Breast epithelium (tissue), 4 donors: ENCODE measurements at places on chromosomes 5 and 9. TPM values are rescaled to one million over a fixed set of nuclear protein-coding genes. Genes with fewer than 3 reads are reported as not detected.
A peak's percentile ranks its signal among the peaks of the same experiment; 100 is the strongest.

Gene GFI1B
- not detected for total RNA-seq

- no peaks in the 10 kb centered on the region for H3K36me3 ChIP-seq
- H3K27ac ChIP-seq, result no peak overlapping the region
- DNase-seq, result no peak
- no peak overlapping the region for H3K4me3 ChIP-seq
- H3K4me1 ChIP-seq, result no peaks in the 10 kb centered on the region
- no peaks in the 10 kb centered on the region for H3K27me3 ChIP-seq
These were observed 297.8 kb upstream of the IRX1 start for GRCh38 chr5:3297853-3298252.

Gene GPBP1
- 61.1 TPM for total RNA-seq

- H3K4me3 ChIP-seq, result no peak overlapping the region
- no peak overlapping the region for H3K27ac ChIP-seq
- no peak for DNase-seq
These were observed 405.1 kb upstream of the KLF4 start for GRCh38 chr9:107894572-107895261.

- no peak overlapping the region for H3K4me3 ChIP-seq
- H3K27ac ChIP-seq, result no peak overlapping the region
- DNase-seq, result no peak
- no peaks in the 10 kb centered on the region for H3K27me3 ChIP-seq
- no peaks in the 10 kb centered on the region for H3K4me1 ChIP-seq
These were observed 53.9 kb upstream of the ZNF354A start for GRCh38 chr5:178784391-178784790.

Gene LHX6
- total RNA-seq, result 1.8 TPM

Gene PRLR
- 78.0 TPM for total RNA-seq

DNA sequence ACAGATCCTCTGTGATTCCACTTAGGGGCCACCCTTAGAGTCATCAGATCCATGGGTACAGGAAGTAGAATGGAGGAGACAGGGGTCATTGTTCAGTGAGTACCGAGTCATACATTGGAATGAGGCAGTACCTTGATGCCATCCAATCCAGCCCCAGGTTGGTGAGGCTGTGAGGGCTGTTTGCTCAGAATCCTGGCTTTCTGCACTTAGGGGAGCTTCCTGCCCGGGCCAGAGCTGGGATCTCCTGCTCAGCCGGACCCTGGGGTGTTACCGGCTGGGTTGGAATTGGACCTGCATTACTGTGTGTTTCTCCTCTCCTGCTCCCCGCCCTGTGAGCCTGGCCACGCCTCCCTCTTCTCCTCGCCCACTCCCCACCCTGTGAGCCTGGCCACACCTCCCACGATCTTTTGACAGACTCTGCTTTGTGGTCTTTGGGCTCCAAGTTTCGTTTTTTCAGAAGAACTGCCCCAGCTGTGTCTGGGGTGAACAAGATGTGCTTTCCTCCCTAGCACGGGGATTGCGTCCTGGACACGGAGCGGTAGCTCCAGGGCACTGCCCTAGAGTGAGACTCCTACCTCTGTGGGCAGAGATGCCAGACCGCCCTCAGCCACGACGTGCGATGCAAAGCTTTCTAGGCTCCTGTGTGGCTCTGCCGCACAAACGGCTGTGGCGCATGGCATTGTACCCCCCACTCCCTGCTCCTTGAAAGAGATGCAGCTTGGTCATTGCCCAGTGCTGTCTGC, 15.4 kb downstream of the TRAF2 start:
- H3K27me3 ChIP-seq, result no peaks in the 10 kb centered on the region
- peaks cover 11% of the 10 kb centered on the region for H3K4me1 ChIP-seq
- no peaks in the 10 kb centered on the region for H3K36me3 ChIP-seq
- H3K27ac ChIP-seq, result peak overlapping the region; percentile 91

DNA sequence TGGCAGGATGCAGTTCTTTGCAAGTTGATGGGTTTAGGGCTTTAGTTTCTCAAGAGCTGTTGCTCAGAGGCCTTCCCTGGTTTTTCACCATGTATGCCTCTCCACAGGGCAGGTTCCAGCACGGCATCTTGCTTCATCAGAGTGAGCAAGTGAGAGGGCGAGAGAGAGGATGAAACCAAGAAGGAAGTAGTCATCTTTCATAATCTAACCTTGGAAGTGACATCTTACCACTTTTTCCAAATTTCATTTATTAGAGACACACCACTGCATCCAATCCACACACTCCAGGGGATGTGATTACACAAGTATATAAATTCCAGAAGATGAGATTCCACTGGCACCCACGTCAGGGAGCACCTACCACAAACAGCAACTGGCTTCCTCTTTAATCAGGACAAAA, 294.4 kb downstream of the MARCHF11 start:
- H3K27ac ChIP-seq, result no peak overlapping the region
- no peak overlapping the region for H3K4me3 ChIP-seq
- H3K36me3 ChIP-seq, result no peaks in the 10 kb centered on the region
- no peak for DNase-seq
- no peaks in the 10 kb centered on the region for H3K4me1 ChIP-seq

Gene SMIM23
- not detected for total RNA-seq

GRCh38 chr5:6705088-6705487, 8.1 kb upstream of the TENT4A start:
- DNase-seq, result no peak
- H3K36me3 ChIP-seq, result no peaks in the 10 kb centered on the region
- no peaks in the 10 kb centered on the region for H3K27me3 ChIP-seq
- no peak overlapping the region for H3K4me3 ChIP-seq
- no peaks in the 10 kb centered on the region for H3K4me1 ChIP-seq
- H3K27ac ChIP-seq, result peak overlapping the region; percentile 84

- no peaks in the 10 kb centered on the region for H3K27me3 ChIP-seq
- no peaks in the 10 kb centered on the region for H3K4me1 ChIP-seq
- no peak for DNase-seq
- no peaks in the 10 kb centered on the region for H3K36me3 ChIP-seq
These were observed 45.2 kb upstream of the GLIPR2 start for GRCh38 chr9:36091026-36091953.

- H3K4me3 ChIP-seq, result no peak overlapping the region
- H3K27ac ChIP-seq, result no peak overlapping the region
- H3K27me3 ChIP-seq, result no peaks in the 10 kb centered on the region
- no peak for DNase-seq
- no peaks in the 10 kb centered on the region for H3K4me1 ChIP-seq
These were observed 49.2 kb downstream of the PLEKHG4B start for GRCh38 chr5:141211-141610.

Gene PRSS3
- total RNA-seq, result 0.33 TPM

GRCh38 chr5:157369507-157369906, 90.5 kb upstream of the NIPAL4 start:
- DNase-seq, result no peak
- no peaks in the 10 kb centered on the region for H3K27me3 ChIP-seq
- H3K36me3 ChIP-seq, result no peaks in the 10 kb centered on the region
- no peak overlapping the region for H3K27ac ChIP-seq
- no peaks in the 10 kb centered on the region for H3K4me1 ChIP-seq

DNA sequence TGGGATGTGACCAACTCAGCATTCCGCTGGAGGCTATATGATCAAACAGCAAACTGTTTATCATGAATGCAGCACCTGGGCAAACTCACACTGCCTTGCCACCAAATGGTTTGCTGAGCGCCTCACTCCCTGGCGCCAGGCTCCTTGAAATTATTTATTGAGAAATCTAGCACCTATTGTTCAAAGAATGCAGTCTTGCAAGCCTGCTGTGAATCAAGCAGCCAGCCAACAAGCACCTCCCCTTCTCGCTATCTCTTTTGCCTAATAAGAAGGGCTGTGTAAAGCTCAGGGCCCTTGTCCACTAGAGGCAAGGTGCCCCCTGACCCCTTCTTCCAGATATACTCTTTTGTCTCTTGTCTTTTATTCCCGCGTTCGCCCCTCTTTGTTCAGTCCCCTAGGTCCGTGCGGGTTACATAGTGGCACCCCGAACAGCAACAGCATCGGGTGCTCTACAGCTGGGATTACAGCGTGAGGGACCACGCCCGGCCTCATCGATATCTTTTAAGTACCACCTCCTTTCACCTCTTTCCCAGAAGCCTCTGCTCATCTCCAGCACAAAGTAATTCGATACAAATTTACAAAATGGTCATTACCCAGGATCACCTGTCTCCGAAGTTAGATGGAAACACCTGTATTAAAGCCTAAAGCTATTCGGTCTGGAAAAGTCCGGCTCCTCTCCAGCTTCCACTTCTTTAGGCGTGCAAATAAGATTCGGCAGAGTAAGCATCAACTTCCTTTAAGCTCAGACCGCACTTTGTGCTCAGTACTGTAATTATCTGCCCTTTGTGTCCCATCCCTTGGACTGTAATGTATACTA, 896 bp downstream of the RIGI start:
- H3K36me3 ChIP-seq, result no peaks in the 10 kb centered on the region
- H3K27ac ChIP-seq, result peak overlapping the region; percentile 90
- no peaks in the 10 kb centered on the region for H3K27me3 ChIP-seq
- DNase-seq, result no peak
- H3K4me3 ChIP-seq, result peak overlapping the region; percentile 65

GRCh38 chr5:36099748-36100147, 33.1 kb upstream of the UGT3A2 start:
- H3K36me3 ChIP-seq, result peaks cover 4% of the 10 kb centered on the region
- H3K4me3 ChIP-seq, result no peak overlapping the region
- no peak for DNase-seq
- H3K4me1 ChIP-seq, result no peaks in the 10 kb centered on the region
- H3K27ac ChIP-seq, result no peak overlapping the region

- no peaks in the 10 kb centered on the region for H3K27me3 ChIP-seq
- H3K4me3 ChIP-seq, result no peak overlapping the region
- H3K36me3 ChIP-seq, result no peaks in the 10 kb centered on the region
- DNase-seq, result no peak
- no peaks in the 10 kb centered on the region for H3K4me1 ChIP-seq
These were observed 409.9 kb downstream of the CTNND2 start for GRCh38 chr5:11494340-11494739.

DNA sequence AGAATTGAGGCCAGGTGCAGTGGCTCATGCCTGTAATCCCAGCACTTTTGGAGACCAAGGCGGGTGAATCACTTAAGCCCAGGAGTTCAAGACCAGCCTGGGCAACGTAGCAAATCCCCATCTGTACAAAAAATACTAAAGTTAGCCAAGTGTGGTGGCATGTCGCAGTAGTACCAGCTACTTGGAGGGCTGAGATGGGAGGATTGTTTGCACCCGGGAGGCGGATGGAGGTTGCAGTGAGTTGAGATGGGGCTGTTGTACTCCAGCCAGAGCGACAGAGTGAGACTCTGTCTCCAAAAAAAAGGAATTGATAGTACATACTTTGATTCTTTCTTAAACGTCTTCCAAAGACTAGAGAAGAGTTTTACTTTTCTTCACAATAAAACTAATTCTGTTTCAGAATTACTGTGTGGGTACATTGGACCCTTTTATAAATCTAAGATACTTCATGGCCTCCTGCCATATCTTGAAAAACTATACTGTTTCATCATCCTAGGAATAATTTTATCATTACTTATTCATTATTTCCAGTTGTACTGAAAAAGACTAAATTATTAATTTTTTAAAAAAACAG, 132.0 kb upstream of the GRHPR start:
- H3K27ac ChIP-seq, result no peak overlapping the region
- no peaks in the 10 kb centered on the region for H3K27me3 ChIP-seq
- no peak for DNase-seq
- H3K4me1 ChIP-seq, result no peaks in the 10 kb centered on the region
- H3K36me3 ChIP-seq, result no peaks in the 10 kb centered on the region

Gene CNTNAP3
- total RNA-seq, result 23.9 TPM

Gene IFNA1
- total RNA-seq, result not detected

Gene CMYA5
- 5.0 TPM for total RNA-seq

Gene SLC46A2
- total RNA-seq, result 0.16 TPM

- H3K27ac ChIP-seq, result no peak overlapping the region
- H3K4me1 ChIP-seq, result no peaks in the 10 kb centered on the region
- H3K36me3 ChIP-seq, result no peaks in the 10 kb centered on the region
- no peak overlapping the region for H3K4me3 ChIP-seq
- no peaks in the 10 kb centered on the region for H3K27me3 ChIP-seq
- no peak for DNase-seq
These were observed 38.6 kb downstream of the ELOVL7 start for GRCh38 chr5:60805463-60805862.

DNA sequence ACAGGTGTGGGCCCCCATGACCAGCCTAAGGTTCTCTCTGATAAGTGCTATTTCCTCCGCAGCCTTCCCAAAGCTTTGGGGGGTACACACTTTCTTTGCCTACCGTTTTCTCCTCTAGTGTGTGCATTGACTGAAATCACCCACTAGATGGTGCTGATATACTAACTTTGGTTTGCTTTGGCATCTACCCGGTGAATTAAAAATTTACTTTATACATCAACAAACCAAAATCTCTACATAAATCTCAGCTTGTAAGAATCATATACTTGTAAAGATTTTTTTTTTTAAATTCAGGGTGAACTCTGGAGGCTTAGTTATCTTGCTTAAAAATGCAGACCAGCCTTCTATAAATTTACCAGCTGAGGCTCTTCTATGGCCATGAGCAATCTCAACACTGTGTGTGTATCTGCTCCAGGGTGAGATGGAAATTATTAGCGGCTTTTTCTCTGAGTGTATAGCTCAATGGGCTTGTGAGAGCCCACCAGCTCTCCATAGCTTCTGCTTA, 475.7 kb upstream of the TNC start:
- no peak for DNase-seq
- H3K4me1 ChIP-seq, result no peaks in the 10 kb centered on the region
- H3K4me3 ChIP-seq, result no peak overlapping the region
- H3K27me3 ChIP-seq, result no peaks in the 10 kb centered on the region
- H3K27ac ChIP-seq, result no peak overlapping the region

DNA sequence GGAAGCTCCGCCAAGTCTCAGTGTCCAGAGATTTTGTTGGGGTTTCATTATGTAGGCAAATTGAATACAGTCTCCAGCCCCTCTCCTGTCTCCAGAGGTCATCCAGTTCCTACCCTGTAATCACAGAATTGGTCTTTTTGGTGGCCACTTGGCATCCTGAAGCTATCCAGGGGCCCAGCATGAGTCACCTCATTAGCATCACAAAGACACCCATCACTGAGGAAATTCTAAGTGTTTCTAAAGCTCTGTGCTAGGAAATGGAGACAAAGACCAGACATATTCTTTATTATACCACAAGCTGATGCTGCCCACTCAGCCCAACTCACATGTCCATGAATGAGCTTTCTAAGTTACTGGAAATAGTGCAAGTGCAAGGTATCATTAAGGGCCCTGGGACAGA, 229.9 kb downstream of the DOCK8 start:
- peaks cover 5% of the 10 kb centered on the region for H3K36me3 ChIP-seq
- no peak for DNase-seq
- no peaks in the 10 kb centered on the region for H3K27me3 ChIP-seq
- no peak overlapping the region for H3K4me3 ChIP-seq
- no peaks in the 10 kb centered on the region for H3K4me1 ChIP-seq
- H3K27ac ChIP-seq, result no peak overlapping the region

- H3K27me3 ChIP-seq, result no peaks in the 10 kb centered on the region
- no peaks in the 10 kb centered on the region for H3K36me3 ChIP-seq
- DNase-seq, result no peak
- H3K27ac ChIP-seq, result no peak overlapping the region
- H3K4me3 ChIP-seq, result no peak overlapping the region
These were observed 100.2 kb downstream of the MTREX start for GRCh38 chr5:55407984-55408383.

DNA sequence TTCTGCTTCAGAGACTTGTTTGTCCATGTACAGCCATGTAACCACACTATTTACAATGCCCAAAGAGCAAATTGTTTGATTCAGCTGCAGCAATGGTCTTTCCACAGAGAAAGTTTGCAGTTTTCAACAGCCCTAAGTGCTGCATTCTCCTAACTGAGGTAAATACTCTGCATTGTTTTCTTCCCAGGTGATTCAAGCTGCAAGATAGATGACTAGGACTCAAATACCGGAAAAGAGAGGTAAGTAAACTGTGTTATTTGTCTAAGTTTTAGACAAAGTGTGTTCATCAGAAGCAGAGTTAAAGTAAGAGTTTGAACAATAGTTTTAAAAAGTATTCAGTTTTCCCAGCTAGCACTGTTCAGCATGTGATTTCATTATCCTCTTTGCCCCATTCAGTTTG, 1046.7 kb upstream of the C9orf72 start:
- no peak overlapping the region for H3K4me3 ChIP-seq
- DNase-seq, result no peak
- no peaks in the 10 kb centered on the region for H3K27me3 ChIP-seq
- no peak overlapping the region for H3K27ac ChIP-seq
